ENCODE measurements at places on chromosomes 11 and 22.
A peak's percentile ranks its signal among the peaks of the same experiment; 100 is the strongest.

GRCh38 chr11:9210922-9211320 is 54.2 kb downstream of the DENND5A start:
- no peak for DNase-seq

- no peak for DNase-seq
Observed at GRCh38 chr11:72930008-72930407, 115.8 kb downstream of the ATG16L2 start.

DNA sequence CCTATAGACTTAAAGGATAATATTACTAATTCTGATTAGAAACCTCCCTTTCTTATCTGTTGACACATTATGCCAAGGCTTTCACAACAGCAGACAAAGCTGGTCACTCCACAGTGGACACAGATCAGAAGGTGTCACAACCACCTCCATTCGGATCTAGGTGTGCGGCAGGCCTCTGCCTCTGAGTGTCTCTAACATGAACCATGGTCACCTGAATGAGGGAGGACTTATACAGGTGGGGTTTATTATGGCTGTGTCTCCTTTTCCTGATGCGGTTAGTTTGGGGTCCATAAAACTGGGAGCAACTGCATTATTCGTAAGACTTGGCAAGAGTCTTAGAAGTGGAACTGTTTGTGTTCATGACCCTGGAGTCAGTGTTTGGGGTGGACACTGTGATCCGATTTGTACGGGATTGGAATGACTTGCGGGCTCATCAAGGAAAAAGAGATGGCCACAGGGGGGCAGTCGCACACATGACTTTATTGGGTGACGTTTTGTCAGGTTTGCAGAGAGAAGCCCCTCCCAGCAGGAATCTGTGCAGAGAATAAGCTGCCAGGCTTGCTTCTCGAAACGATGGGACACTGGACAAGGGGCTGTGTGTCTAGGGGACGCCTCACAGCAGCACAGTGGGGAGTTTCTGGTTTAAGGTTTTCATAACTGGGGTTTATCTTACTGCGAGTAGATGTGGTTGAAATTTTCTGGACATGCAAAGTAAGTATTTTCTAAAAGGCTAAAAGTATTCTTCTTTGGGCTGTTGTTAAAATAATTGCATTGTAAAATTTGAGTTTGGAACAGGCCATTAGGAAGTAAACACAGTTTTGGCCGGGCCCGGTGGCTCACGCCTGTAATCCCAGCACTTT is 90.6 kb downstream of the GAB4 start:
- peak; percentile 27 for DNase-seq

- DNase-seq, result no peak
Observed at GRCh38 chr22:46547179-46547882, 9.9 kb upstream of the CELSR1 start.

DNA sequence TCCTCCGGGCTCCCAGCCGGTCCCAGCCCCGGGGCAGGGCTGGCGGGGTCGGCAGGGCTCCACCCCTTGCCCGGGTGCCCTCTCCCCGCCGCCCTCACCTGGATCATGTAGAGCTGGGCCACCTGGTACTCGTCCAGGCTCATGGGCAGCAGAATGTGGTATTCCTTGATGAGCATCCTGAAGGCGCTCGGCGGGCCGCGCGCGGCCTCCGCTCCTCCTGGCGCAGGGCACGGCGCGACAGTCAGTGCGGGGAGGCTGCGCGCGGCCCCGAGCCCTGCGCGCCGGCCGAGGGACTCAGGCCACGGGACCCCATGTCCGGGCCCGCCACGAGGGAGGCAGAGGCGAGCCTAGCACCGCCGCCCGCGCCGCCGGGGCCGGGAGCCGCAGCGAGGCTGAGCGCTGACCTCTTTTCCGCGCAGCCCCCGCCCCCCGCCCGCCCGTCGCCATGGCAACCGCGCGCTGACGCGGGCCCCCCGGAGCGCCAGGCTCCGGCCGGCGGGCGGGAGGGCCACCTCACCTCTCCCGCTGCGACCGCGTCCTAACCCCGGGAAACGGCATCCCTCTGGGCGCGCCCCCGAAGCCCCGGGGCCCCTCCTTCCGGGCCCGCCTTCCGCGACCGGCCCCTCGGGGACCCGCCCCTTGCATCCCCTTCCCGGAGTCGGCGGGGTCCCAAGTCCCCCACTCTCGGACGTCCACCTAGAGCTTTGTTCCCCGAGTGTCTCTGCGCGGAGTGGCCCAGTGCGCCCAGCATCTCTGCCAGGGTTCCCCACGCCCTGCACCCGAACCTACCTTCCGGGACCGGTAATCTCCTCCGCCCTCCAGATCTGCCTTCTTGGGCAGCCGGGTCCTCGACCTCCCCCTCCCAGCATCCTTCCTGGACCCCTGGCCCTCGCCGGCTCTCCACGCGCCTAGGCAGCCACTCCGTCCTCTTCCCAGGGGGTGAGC is 886 bp downstream of the PITPNM1 start:
- peak; percentile 26 for DNase-seq

GRCh38 chr11:112784323-112785073 is 176.7 kb upstream of the NCAM1 start:
- no peak for DNase-seq

DNA sequence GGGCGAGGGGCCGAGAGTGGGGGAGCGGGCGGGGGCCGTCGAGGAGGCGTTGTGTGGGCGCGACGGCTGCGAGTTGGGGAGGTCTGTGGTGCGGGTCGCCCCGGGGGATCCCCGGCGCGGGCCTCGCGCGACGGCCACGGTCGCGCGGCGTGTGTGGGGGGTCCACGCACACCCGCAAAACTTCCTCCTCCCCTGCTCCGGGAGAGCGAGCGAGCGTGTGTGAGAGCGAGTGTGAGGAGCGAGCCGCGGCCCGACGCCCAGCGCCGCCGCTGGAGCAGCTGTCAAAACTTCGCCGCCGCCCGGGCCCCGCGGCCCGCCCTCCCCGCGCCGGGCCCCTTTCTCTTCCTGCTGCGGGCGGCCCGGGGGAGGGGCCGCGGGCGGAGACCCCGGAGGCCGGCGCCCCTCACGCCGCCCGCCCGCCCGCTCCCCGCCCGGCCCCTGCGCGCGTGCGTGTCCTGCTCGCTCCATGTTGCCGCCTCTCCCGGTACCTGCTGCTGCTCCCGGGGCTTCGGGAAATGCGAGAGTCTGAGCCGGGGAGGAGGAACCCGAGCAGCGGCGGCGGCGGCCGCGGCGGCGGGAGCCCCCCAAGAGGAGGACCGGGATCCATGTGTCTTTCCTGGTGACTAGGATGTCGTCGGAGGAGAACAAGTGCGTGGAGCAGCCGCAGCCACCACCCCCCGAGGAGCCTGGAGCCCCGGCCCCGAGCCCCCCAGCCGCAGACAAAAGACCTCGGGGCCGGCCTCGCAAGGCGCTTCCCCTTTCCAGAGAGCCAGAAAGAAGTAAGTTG is 9.0 kb upstream of the CCT8L2 start:
- DNase-seq, result no peak

DNA sequence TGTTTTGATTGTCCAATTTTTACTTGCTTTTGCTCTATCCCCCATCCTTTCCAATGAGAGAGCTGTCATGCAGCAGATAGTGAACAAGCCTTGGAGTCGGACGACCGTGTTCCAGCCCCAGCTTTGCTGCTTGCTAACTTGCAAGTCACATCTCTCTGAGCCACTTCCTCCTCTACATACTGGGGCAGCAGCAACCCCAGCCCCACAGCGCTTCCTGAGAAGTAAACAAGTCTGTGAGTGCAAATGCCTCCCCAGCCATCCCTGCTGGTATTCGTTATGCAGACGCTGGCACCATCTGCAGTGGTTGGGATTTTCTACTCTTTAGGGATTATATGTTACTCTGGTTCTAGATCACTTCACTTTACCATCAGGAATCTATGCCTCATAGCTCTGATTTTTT is 35.0 kb downstream of the TPBGL start:
- DNase-seq, result peak; percentile 42

- no peak for DNase-seq
Observed at GRCh38 chr11:110431051-110431672, 1.4 kb downstream of the FDX1 start.

GRCh38 chr22:23763579-23763945 is 772 bp downstream of the C22orf15 start:
- peak; percentile 27 for DNase-seq

DNA sequence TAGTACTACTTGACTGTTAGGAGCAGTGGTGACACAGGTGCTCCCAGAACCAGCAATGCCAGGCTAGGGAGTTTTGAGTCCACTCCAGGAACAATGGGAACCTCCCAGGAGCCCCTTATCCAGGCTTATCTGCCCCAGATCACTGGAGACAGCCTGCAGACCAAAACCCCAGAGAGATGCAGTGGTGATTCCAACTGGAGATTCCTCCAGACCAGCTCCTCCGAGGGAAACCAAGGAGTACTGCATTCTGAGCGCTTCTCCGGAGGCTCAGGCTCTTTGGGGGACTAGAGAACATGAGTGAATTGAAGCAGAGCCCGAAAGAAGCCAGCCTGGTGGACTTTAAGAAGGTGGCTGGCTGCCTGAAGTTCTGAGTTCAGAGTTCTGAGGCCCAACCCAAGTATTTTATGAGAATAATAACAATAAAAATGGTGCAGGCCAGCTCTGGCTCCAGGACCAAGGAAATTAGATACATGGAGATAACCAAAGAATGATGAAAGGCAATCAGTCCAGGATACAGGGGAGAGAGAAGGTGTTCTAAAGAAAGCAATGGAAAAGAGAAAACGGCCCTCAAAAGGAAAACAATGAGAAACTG is 1.3 kb upstream of the TMEM25 start:
- DNase-seq, result no peak

DNA sequence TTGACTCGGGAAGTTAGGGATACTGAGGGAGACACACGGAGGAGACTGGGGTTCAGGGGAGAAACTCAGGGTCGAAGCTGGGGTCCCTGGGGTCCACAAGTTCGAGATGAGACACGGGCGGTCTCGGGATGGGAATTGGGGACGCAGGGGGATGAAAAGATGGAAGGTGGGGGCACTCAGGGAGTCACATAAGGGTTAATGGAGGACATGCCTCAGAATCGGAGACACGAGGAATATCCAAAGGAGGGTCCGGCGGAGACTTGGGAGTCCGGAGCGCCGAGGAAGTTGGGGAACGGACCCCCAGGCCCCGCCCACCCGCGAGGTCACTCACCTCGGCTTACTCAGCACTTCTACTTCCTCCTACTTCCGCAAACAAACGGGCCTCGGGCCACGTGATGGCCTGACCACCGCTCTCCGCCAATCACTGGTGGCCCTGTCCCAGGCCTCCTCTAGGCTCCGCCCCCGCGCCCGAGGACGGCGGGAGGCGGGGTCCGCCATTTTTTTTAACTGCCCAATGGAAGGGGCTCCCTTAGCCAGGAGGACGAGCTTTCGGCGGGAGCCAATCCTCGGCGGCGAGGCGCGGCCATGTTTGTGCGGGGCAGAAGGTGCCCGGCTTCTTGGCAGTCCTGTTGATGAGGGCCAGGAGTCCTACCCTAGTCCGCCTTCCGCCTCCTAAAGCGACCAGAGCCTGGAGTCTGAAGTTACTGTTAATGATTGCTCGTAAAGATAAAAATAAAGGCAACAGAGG is at the start of gene PLA2G6:
TSS of gene PLA2G6 (minus strand) at position 378 of the 748 bp plus-strand sequence. CDS start 12,404 bp downstream, outside the sequence.
- peak; percentile 96 for DNase-seq

GRCh38 chr22:38967451-38968450 is 10.3 kb downstream of the APOBEC3A start:
- DNase-seq, result no peak

DNA sequence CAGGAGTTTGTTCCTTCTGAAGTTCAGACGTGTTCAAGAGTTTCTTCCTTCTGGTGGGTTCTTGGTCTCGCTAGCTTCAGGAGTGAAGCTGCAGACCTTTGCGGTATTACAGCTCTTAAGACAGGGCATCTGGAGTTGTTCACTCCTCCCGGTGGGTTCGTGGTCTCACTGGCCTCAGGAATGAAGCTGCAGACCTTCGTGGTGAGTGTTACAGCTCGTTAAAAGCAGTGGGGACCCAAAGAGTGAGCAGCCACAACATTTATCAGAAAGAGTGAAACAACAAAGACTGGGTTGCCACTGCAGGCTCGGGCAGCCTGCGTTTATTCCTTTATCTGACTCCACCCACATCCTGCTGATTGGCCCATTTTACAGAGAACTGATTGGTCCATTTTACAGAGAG is 373.1 kb downstream of the ETS1 start:
- DNase-seq, result no peak

- no peak for DNase-seq
Observed at GRCh38 chr11:69326622-69327219, 32.8 kb downstream of the MYEOV start.

DNA sequence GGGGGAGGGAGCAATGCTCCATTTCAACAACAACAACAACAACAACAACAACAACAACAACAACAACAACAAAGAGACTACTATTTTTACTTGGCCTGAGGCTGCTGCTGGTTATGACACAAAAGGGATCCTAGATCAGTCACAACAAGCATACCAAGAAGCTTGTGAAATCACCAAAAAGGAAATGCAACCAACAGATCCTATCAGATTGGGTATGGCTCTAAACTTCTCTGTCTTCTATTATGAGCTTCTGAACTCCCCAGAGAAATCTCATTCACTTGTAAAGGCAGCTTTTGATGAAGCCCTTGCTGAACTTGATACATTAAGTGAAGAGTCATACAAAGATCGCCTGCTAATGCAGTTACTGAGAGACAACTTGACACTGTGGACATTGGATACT is 10.5 kb upstream of the MS4A2 start:
- DNase-seq, result no peak

GRCh38 chr11:121613724-121614123 is 161.0 kb upstream of the SORL1-AS1 start:
- no peak for DNase-seq

- no peak for DNase-seq
Observed at GRCh38 chr11:98104249-98104648, 916.5 kb upstream of the CNTN5 start.

- DNase-seq, result no peak
Observed at GRCh38 chr11:114317787-114318137, 21.6 kb downstream of the NNMT start.

GRCh38 chr22:48450188-48450825 is 1377.4 kb downstream of the BRD1 start:
- no peak for DNase-seq

DNA sequence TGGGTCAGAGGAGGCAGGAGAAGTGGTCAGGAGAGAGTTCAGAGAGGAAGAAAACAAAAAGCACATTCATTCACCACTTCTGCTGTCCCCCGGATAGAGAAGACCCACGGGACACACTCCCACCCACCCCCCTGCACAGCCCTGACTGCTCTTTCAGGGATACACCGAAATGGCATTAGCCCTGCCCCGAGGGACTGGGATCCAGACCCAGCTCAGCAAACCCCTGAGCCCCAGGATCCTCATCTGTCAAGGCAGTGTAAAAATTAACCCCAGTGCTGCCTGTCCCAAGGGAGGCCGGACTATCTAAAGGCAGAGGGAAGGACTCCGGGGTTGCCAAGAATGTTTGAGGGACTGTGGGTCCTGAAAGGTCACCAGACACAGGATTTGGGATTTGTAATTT is 31.2 kb downstream of the TPBGL start:
- no peak for DNase-seq

- no peak for DNase-seq
Observed at GRCh38 chr11:130161441-130162145, 2.0 kb downstream of the ST14 start.

Data from stimulated activated naive CD4-positive, alpha-beta T cell treated with Interleukin-2 at 50 U/mL for 16 hours (primary cell).